ENCODE measurements at places on chromosomes 3 and 15.

DNA sequence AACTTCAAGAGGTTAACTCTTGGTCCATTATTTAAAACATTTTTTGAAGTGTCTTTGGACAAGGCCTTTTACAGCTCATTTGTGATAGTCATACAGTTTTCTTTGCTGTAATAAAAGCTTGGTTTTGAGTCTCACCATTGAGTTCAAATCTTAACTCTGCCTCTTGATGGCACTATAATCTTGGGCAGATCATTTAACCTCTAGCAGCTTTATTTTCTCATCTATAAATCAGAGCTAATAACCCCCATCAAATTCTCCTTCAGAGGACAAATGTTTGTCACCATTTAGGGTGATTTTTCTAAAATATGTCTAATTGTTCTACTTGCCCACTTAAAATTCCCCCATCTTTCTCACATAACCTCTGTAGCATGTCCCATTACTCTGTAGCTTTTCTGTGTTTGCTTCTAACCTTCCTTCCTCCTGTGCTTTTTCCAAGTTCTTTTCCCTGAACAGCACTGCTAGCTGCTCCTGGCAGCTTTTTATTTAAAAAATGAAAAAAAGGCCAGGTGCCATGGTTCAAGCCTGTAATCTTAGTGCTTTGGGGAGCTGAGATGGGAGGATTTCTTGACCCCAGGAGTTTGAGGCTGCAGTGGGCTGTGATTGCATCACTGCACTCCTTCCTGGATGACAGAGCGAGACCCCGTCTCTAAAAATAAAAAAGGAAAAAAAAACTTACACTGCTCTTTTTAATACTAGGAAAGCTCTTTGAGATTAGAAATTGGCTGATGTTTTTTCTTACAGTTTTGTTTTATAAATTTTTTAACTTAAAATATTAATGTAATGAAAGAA is 28.5 kb downstream of the UBE2E1 start:
- no peak for DNase-seq

- no peak for DNase-seq
These were observed 27.3 kb upstream of the PLA2G4D start for GRCh38 chr15:42121682-42122081.

DNA sequence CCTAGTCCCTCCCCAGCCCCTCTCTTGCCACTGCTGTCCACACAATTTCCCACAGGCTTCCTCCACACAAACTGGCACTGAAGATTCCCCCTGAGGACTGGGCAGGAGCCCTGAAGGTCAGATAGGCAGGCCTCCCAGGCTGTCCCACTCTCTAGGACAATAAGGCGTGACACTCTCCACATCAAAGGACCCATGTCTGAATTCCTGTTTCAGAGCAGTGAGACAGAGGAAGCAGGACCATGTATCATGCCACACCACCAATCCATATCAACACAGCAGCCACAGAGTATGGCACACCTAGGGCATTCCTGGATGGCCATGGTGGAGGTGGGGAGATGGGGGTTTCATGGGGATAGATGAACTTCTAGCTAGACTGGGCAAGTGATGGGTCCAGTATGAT is 13.8 kb upstream of the CCR1 start:
- no peak for DNase-seq

DNA sequence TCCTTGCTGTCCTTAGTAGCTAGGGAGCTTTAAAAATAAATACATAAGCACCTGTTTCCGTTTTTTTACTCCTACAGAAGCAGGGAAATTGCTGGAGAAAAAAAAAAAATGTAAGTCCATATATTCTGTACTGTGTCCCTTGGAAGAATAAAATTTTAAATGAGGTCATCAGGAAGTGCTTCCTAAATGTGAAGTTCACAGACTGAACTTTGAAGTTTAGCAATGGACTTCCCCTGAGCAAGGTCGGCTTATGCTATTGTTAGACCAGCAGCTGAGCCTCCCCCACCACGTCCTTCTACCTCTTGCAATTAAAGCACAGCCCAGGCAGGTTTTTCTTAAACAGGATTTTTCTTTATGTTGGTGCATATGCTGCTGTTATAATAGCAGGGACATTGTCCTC is 26.3 kb downstream of the LIPC start:
- DNase-seq = no peak

DNA sequence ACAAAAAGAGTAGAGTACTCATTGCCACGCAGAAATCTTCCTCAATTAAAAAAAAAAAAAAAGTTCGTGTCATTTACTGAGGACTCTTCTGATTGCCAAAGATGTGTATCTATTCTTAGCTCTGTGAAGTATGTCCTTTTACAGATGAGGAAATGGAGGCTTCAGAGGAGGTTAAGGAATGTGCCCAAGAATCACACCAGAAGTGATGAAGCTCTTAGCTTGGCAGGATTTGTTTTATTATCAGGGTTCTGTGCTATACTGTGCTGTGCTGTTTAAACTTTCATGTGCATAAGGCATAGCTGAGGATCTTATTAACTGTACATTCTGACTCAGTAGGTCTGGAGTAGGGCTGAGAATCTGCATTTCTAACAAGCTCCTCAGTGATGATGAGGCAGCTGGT is 665.2 kb upstream of the ADAMTS9 start:
- DNase-seq = no peak

GRCh38 chr3:115380883-115381572 is 233.9 kb upstream of the ZBTB20 start:
- no peak for DNase-seq

DNA sequence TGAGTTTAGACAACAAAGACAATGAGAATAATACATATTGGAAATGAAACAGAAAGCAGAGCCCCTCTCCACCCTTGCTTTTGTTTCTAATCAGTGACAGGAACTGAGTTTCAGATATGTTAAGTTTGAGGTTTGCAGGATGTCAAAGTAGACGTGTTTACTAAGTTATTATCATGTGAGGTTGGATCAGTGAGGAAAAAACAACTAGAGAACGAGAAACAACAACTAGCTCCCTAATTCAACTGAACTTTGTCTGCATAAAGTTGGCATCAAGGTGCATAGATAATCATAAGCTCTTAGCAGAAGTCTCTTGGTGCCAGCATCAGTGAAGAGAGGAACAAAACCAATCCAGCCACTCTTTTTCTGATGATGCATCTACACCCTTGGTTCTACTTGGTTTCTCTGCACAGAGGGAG is 491.1 kb upstream of the NR2F2 start:
- DNase-seq = no peak

DNA sequence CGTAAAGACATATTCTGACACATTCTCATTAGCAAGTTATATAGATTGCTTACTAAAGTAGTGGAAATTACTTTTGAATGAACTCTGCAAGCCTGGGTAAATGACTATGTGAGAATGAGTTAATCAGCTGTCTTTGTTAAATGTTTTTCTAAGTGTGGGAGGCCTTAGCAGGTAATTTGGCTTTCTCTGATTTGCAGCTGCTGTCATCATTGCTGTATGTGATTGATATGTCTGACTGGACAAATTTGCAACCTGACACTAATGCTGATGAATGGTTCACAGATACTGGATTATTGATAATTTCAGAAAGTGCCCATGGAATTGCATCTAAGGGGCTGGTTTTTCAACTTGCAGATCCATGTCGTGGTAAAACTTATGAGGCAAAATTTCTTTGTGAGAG is 372.2 kb upstream of the SGO1 start:
- DNase-seq = no peak

DNA sequence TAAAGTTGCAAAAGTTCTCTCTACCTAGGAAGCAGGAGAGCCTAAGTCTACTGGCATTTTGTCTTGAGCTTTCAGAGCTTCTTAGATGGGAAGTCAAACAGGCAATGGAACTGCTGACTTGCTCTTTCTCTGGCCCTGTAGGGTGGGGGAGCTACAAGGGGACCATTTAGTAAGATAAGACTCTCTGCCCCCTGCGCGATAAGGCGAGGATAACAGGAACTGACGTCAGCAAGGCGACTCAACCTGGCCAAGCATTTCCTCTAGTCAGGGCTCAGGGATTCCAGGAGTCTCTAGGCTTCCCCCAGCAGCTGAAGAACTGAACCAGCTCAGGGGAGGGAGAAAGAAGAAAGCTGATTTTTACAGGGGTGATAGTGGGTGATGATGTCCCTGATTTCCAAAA is 5.8 kb downstream of the RARB start:
- DNase-seq = no peak

- DNase-seq = no peak
These were observed 284.2 kb downstream of the SV2B start for GRCh38 chr15:91384189-91384730.

DNA sequence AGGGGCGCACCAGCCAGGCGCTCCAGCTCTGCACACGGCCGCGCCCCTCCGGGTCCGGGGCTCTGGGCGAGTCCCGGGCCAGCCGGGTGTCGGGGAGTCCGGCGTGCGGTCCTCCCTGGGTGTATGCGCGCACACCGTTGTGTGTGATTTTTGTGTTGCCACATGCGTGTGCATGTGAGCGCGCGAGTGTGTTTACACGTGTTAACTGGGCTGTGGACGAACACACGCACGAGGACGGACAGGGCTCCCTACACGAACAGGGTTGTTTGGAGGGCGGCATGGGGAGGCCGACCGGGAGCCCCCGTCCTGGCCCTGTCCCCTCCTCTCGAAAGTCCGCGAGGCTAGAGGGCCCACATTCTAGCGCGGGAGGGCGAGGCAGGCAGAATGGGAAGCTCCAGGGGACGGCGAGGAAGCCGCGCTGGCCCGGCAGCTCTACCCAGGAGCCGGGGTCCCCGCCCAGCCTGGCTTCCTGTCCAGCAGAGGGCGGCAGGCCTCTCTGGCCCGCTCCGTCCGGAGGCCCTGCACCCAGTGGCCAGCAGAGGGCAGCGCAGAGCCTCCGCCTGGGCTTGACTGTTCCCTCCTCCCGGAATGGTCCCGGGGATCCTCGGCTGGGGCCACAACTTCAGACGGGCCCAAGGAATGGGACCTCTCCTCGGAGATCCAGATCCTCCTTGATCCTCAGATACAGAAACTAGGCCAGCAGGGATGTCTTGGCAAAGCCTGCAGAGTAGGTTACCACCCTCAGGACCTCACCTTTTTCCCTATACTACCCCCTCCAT is 611 bp upstream of the LINGO1 start:
- peak; percentile 30 for DNase-seq

DNA sequence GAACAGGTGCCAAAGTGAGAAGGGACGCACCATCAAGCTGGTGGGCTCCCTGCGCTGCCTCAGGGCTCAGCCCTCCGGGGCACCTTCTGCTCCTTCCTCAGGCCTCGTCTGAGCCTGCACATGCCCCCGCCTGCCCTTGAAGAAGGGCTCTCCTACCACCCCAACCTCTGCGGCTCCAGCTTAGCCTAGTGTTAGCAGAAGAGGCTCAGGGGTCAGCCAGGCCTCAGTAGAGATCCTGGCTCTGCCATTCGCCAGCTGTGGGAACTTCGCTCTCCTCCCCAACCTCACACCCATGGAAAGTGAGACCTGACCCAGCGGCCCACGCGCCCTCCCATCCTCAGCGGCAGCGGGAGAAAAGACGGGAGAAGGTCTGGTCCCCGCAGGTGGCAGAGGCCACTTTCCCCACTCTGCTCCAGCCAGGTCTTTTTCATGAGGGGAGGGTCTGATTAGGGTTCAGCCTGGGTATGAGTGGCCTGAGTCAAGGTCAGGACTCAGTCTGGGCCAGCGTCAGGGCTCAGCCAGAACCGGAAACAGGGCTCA is 8.2 kb downstream of the GRIP2 start:
- DNase-seq = no peak

DNA sequence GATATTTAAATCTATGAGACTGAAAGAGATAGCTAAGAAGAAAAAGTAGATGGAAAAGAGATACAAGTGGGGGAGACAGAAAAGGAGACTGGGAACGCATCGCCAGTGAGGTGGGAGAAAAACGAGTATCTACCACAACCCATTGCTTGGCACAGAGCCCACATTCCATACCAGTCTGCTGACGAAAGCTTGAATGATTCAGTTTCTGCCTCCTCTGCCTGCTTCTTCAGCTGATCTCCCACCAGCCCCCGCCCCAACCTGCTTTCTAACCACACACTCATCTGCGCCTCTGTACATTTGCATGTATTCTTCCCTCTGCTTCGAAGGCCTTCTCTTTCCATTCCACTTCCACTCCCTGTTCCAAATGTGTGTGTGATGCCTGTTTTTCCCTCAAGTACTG is 188.1 kb downstream of the USP13 start:
- DNase-seq = no peak

DNA sequence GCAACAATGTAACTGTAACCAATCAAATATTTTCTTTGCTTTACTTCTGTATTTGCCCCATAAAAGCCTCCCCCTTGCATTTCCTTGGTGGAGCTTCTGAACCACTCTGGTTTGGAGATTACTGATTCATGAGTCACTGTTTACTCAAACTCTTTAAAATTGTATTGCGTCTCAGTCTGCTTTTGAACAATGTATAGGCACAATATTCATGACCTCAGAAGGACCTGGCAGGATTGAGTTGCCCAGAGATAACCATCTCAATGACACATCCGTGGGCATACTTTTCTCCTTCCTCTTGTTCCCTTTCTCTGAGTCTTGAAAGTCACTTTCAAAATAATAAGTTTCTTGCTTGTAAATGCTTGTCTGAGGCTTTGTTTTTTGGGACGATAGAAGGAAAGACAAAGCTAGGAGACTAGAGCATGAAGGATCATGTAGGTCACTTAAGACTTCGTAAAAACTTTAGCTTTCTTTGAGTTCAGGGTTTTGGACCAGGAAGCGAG is 57.1 kb upstream of the POU1F1 start:
- no peak for DNase-seq

DNA sequence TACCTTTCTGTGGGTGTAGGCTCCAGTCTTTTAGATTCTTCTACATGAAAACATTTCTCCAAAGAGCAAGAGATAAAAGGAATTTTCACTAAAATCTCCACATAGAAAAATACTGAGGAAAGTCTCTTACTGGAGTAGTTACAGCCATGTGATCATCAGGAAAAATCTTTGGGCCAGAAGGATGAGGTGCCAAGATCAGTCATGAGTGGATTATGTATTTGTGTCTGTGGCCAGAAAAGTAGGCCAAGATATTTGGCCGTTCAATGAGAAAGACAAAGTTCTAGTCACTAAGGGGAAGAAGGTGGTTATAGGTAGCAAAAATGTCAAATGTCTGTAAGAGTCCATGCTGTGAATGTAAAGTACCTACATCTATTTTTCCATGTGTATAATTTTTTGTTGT is 339.3 kb downstream of the NSUN3 start:
- no peak for DNase-seq

Data from ascending aorta (tissue), 2 donors.